ENCODE measurements at places on chromosomes 11 and 22.

GRCh38 chr22:34950489-34950888 lies 115.5 kb upstream of the ISX start:
- no peak for DNase-seq

DNA sequence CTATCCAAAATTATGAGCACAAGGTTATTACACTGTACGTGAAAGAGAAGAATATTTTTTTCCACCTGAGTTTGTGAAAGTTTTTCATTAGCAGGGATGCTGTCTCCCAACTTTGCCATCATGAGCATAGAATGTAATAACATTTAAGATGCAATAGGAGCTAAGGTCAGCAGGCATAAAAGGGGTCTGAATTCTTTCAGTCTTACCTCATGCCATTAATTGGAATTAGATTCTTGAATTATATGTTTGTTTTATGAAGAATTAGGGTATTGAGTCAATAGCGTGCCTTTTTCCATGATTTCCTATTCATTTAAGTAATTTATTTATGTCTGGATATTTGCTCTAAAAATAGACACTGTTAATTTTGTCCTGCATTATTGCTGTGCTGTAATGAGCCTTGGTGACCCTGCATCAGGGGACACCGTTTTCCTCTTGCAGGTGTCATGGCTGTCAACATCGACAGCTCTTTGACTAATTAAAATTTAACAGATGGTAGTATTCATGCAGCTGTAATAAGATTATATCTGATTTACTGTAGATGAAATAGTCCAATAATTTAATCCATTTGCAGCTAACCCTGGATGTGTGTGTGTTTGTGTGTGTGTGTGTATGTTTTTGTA lies 637.5 kb downstream of the NELL1 start:
- no peak for DNase-seq

DNA sequence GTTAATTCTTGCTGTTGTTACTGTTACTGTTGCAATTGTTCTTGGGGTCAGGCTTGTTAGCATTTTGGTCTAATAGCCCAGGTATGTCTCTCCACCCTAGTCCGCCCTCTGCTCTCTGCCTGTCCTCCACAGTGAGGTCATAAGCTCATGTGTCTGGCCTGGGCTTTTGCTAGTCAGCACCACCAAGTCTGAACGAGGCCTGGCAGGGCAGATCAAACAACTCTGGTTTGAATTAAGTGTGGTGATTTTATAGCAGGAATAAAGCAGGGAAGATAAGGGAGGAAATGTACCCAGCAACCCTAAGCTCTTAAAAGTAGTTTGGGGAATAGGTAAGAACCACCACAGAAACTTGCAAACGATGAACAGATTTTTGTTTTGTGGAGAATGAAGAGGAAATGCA lies 98.7 kb downstream of the ABTB2 start:
- no peak for DNase-seq

- peak; percentile 38 for DNase-seq
Observed at GRCh38 chr11:95788921-95789505, 569 bp downstream of the FAM76B start.

DNA sequence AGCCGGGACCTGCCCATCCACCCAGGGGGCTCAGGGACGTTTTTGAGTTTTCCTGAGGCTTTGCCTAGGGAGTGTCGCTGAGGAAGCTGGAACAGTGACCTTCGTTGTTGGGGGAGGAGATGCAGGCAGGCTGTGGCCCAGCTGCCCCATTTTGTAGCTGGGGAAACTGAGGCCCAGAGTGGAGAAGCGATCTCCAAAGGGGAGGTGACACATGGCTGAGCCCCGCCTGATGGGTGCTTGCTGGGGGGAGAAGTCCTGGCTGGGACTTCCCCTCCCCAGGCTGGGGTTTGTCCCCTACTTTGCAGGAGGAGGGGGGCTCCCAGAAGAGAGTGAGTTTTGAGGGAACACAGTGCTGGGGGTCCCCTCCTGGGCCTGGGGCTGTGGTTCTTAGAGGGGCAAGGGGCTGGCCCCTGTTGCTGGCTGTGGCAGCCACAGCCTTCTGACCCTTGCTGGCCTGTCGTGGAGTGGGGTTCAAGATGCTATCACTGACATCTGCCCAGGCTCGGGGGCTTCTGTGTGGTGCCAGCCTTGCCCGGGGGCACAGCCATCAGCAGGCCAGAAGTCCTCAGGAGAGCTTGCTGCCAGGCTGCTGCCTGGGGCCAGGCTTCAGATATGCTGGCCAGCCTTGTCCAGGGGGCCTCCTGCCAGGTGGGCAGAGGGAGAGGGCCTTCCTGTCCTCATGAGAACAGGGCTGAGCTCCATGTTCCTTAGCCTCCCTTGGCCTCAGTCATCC lies 21.4 kb downstream of the KCNQ1 start:
- DNase-seq = no peak

DNA sequence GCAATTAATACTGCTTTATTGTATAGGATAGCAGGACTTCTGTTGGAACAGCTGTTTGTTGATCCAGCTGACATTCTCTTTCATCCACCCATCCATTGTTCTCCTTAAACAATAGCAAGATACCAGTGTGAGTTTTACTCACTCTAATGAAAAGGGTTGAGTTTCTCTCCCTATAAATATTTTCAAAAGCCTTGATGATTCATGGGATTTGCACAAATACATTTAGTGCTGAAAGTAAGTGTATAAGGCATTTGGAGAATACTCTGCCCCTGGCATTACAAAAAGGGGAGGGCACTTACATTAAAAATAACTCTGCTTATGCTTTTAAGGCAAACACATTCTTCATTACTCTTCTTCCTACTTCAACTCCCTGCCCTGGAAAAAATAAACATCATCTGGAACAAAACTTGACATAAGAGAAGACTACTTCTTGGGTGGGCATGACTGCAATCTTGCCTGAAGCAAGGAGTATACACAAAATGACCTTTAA lies 634.9 kb downstream of the METTL15 start:
- DNase-seq = no peak

- no peak for DNase-seq
Observed at GRCh38 chr22:17493419-17493981, 69.8 kb upstream of the SLC25A18 start.

GRCh38 chr11:44608991-44609782 lies 43.7 kb downstream of the CD82 start:
- peak; percentile 70 for DNase-seq

DNA sequence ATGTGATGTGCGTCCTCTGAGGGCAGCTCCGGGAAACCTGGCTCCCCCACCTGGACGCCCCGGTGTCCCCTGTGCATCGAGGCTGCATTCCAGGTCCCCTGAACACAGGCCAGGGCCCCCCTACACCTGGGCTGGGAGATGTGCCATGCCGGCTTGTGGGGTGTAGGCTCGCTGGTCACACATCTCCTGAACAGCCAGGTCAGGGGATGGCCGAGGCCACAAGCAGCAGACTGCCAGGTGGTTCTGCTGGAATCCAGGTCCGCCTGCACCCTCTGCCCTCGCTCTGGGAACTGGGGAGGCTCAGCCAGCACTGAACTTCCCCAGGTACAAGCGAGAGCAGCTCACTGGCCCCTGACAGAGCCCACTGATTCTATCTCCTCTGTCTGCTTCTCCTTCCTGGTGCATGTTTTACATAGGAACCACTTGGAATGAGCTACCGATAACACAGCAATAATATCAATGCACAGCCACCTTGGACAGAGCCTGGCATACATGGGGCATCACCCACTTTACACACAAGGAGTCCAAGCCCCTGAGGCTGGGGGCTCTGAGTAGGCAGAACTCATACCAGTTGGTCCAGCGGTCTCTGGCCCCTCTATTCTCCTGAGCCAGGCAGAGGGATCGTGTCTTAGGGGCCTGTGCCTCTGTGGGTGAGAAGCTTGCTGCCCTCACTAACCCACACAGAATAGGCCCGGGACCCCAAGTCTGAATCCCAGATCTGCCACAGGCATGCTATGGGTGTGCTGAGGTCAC lies 46.8 kb downstream of the TBX1 start:
- DNase-seq = no peak

GRCh38 chr11:17013548-17014320 lies 480 bp downstream of the PLEKHA7 start:
- no peak for DNase-seq

DNA sequence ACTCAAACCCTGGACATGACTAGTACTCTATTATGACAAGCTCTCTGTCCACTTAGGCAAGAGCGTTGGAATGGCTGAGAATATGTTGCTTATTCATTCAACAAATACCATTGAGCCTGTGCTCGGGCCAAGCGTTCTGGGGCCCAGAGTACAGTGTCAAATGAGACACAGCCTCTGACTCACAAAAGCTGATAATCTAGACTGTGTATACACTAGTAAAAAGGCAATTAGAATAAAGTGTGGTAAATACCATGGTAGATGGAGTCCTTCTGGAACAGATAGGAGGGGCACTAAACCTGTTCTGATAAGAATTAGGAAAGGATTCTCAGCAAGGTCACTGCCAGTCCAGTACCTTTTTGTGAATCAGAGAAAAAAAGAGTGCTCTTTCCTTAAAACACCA lies 24.7 kb downstream of the KCNE3 start:
- DNase-seq = no peak

DNA sequence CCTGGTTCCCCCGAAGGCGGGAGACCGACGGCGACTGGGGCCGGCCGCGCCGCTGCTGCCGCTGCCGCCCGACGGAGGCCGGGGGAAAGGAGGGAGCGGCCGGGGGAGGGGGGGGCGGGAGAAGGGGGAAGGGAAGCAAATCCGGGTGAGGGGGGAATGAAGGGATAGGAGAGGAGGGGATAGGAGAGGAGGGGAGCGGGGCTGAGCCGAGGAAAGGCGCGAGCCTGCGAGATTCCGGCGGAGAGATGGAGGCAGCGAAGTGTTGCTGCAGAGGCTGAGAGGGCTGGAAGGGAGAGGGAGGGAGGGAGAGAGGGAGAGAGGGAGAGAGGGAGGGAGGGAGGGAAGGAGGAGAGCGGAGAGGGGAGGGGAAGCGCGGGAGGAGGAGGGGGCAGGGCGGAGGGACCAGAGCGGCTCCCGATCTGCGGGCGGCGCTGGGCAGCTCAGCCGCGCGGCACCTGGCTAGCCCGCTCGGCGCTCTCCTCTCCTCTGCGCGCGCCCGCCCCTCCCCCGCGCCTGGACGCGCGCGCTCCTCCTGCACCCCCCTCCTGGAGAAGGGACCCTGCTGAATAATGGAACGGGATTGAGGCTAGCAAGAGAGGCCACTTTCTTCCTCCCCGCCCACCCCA lies 52.3 kb downstream of the SLC22A12 start:
- DNase-seq = no peak

DNA sequence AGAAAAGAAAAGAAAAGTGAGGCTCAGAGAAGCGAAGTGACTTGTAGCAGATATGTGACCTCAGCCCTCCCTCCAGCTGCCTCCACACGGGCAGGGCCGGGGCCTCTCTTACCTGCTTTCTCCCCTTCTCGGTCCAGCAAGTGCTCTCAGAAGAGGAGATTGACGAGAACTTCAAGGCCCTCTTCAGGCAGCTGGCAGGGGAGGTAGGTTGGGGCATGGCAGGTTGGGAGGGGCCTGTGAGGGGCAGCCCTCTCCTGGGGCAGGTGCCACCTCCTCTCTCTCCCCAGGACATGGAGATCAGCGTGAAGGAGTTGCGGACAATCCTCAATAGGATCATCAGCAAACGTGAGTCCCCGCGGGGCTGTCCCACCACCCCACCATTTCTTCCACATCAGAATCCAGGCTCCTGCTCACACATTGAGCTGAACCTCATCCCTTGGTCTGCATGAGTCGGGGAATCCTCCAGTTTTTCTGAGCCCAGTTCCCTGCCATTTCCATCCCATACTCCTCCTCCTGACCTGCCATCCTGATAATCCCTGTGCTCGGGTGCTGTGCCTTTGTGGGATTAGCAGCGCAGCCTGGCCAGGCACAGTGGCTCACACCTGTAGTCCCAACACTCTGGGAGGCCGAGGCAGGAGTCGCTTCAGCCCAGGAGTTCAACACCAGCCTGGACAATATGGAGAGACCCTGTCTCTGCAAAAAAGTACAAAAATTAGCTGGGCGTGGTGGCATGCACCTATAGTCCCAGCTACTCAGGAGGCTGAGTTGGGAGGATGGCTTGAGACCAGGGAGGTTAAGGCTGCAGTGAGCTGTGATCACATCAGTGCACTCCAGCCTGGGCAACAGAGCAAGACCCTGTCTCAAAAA lies 26.4 kb downstream of the CAPN1 start:
- DNase-seq = no peak

DNA sequence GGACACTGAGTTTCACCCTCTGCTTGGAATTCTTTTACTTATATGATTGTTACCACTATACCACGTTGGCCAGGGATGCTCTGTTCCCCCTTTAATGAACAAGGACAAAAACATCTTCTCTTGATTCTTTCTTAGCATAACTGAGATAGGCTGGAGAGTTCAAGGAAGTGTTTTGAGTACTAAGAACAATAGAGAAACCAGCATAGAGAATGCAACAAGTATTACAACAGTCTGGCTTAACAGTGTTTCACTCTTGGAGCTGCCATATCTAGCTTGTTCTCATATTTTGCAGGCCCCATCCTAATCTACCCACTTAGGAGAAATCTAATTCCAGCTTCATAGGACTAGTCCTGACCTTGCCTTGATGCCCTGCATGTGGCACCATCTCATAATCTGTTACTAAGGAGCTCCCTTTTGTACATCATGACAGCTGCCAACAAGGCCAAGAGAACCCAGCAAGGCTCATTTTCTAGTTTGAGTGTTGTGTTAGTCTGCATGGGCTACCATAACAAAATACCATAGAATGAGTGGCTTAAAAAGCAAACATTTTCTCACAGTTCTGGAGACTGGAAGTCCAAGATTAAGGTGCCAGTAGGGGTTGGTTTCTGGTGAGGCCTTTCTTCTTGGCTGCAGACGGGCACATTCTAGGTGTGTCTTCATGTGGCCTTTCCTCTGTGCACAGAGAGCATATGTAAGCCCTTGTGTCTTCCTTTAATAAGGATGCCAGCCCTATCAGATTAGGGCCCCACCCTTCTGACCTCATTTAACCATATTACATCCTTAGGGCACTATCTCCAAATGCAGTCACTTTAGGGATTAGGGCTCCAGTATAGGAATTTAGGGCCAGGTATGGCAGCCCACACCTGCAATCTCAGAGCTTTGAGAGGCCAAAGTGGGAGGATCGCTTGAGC lies 37.8 kb downstream of the PACS1 start:
- DNase-seq = no peak

GRCh38 chr22:40423310-40423688 lies 52.9 kb downstream of the SGSM3 start:
- no peak for DNase-seq

- DNase-seq = no peak
Observed at GRCh38 chr11:630871-631270, 3.9 kb upstream of the SCT start.

DNA sequence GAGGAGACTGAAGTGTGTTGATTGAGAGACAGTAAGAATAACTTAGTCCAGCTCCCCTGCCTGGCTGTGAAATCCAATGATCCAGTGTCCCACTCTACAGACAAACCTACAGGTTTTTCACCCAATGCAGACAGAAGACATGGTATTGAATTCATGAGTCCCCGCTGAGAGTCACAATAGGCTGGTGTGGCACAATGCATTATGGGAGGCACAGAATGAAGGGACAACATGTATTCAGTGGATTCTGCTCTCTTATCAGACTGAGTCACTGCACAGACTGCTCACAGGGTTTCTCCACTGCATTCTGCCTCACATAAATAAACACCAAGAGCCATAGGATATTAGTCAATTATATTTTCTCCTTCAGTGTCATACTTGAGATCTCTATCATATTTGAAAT lies 55.2 kb upstream of the TOP3B start:
- no peak for DNase-seq

GRCh38 chr11:10611979-10612862 lies 43.8 kb upstream of the LYVE1 start:
- peak; percentile 29 for DNase-seq
